Temporal lobe (tissue), 4 donors: ENCODE measurements at places on chromosomes 11 and 22. TPM values are rescaled to one million over a fixed set of nuclear protein-coding genes. Genes with fewer than 3 reads are reported as not detected.

Gene LINC01488
- total RNA-seq: not detected

Gene MMP11
- total RNA-seq: 12.8 TPM

Gene APOBEC3H
- not detected for total RNA-seq

Gene STK33
- total RNA-seq: 4.2 TPM

Gene JOSD1
- 44.5 TPM for total RNA-seq

Gene PDGFD
- total RNA-seq: 8.6 TPM

Gene MS4A6A
- total RNA-seq: 0.98 TPM

Gene NEU3
- 14.5 TPM for total RNA-seq

Gene KRTAP5-11
- total RNA-seq: not detected

Gene CNGA4
- 0.25 TPM for total RNA-seq

Gene CDC42BPG
- total RNA-seq: 0.25 TPM

Gene NLRP14
- total RNA-seq: 0.49 TPM

Gene LRRC75B
- total RNA-seq: 8.1 TPM

Gene SERGEF
- total RNA-seq: 41.1 TPM

Gene FIBIN
- 4.4 TPM for total RNA-seq

Gene POLR2F
- 53.4 TPM for total RNA-seq

Gene HDAC10
- total RNA-seq: 20.9 TPM
